Esophagus mucosa (tissue), 1 donor: ENCODE measurements at places on chromosomes 2 and 18. TPM values are rescaled to one million over a fixed set of nuclear protein-coding genes. Genes with fewer than 3 reads are reported as not detected.

ST8SIA3 gene
- not detected for total RNA-seq

FBXO15 gene
- 0.76 TPM for total RNA-seq

CSRNP3 gene
- total RNA-seq: 1.2 TPM

TACR1 gene
- total RNA-seq: 0.64 TPM

AGXT gene
- not detected for total RNA-seq

GATA6 gene
- 0.32 TPM for total RNA-seq

IL36A gene
- total RNA-seq: 167 TPM

EFHD1 gene
- 1.1 TPM for total RNA-seq

CCDC74B gene
- total RNA-seq: 0.40 TPM

CCDC150 gene
- total RNA-seq: 3.3 TPM

DRC1 gene
- not detected for total RNA-seq
